Central memory CD4-positive, alpha-beta T cell (primary cell): ENCODE measurements at places on chromosomes 6 and 20.

DNA sequence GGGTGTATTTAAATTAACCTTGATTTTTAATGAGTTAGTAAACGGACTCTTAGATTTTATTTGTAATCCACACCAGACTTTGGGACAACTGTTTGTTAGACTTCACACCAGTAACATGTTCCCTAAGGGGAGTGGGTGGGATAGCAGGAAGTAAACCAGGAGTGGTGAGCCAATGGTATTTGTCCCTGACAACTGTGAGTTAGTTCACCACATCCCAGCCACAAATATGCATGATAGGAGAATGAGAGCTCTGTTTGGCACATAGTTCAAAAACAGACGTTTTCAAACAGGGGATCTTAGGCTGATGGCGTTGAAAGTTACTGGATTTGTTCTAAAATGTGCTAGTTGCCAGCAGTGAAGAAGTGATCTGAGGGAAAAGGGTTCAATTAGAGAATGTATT lies 18.7 kb upstream of the COL10A1 start:
- DNase-seq: no peak

DNA sequence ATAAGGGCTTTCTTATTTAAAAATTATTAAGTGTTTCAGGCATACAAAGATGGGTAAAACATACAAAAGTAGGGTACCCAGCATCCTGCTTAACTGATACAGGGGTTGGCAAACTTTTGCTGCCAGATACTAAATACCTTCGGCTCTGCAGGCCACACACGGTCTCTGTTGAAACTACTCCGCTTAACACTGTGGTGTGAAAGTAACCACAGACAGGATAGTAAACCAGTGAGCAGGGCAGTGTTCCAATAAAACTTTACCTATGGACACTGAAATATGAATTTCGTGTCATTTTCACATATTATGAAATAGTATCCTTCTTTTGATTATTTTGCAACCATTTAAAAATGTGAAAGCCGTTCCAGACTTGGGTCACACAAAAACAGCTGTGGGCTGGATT lies 92.4 kb downstream of the EYA2 start:
- no peak for DNase-seq

GRCh38 chr6:15283986-15284361 lies 38.1 kb downstream of the JARID2 start:
- DNase-seq: no peak

DNA sequence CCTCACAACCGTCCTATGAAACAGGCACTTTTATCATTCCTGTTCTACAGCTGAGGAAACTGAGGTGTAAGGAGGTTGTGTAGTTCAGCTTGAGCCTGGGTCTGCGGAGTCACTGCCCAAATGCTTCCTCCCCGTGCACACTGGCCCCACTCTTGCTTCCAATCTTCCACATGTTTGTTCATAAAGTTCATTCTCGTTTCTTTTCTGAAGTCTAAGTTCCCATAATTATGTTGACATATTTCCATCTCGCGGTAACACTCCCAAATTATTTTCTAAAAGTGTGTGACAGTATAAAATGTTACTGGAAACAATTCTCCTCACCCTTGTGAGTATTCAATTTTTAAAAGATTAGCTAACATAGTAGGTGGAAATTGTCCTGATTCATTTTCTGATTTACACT lies 106.9 kb downstream of the SLC22A3 start:
- no peak for DNase-seq

- DNase-seq: no peak
These were observed 24.1 kb upstream of the SLC32A1 start for GRCh38 chr20:38700141-38700540.

DNA sequence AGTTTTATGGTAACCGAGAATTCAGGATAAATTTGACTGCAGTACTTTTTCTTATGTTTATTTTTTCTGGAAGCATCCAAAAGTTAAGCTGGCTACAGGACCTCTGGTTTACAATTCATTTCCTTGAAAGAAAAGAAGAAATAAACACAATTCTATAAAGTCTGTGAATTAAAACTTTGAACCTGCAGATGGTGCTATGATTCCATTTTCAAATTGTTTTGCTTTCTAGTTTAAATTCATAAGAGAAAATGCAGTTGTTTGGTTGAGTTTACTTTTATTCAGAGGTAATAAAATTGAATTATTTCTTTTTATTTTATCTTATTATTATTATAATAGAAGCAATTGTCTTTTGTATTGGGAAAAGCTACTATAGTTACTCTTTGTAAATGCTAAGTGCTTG lies 1.8 kb upstream of the VIP start:
- no peak for DNase-seq

- DNase-seq: no peak
These were observed 168.9 kb upstream of the CENPW start for GRCh38 chr6:126170978-126171382.

GRCh38 chr6:167702241-167702827 lies 124.4 kb upstream of the AFDN start:
- DNase-seq: no peak

DNA sequence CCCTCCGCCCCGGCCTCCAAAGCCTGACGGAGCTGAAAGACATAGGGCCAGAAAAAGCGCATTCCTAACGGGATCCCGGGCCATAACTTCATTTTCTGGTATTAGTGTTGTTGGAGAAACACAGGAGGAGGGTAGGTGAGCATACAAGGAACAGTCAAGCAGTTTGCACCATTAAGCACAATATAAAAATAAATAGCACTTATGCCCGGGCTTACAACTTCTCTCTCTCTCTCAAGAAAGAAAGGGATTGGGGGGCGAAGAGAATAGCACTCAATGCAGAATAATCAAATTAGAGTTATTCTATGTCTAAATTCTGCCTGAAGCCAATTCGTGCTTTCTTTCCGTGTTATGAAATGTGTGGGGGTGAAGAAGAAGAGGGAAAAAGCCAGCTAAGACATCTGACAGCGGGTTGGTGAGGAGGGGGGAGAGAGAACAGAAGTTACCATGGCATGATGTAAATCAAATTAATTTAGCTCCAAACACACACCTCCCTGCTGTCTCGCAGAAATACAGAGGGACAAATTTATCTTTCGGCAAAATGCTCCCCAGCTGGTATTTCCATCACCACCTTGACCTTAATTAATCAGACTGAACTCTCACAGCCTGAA lies 508 bp upstream of the METTL24 start:
- DNase-seq: no peak

DNA sequence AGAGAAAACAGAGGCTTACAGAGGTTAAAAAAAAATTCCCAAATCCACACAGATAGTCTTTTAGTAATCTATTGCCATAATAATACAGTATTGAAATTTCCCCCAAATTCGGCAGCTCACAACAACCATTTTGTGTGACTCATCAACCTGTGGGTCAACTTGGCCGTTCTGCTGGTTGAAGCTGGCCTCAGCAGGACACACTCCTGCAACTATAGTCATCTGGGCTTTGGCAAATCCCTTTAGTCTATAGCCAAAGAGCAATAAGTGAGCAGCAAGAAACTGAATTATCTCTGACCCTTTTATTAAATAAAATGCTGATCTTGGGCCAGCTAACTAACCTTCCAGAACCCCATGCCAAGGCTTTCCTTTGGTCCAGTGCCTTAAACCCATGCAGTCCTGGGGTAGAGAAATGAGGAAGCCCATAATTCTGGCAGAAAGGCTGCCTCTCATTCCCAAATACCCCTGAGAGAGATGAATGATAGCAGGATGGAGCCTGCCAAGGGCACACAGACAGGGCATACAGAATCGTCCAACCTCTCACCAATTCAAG lies 17.2 kb upstream of the SNAP25 start:
- no peak for DNase-seq

GRCh38 chr6:43833223-43833995 lies 63.4 kb downstream of the VEGFA start:
- DNase-seq: no peak

- DNase-seq: no peak
These were observed 61.2 kb downstream of the ZFP64 start for GRCh38 chr20:52130406-52130805.

GRCh38 chr6:87714093-87714842 lies 12.2 kb upstream of the AKIRIN2 start:
- DNase-seq: no peak
